Effector memory CD8-positive, alpha-beta T cell (primary cell): ENCODE measurements at places on chromosomes 7 and 10.

GRCh38 chr10:84340187-84340586 is 11.8 kb downstream of the CCSER2 start:
- DNase-seq = no peak
- H3K4me1 ChIP-seq = peaks cover 52% of the 10 kb centered on the region

DNA sequence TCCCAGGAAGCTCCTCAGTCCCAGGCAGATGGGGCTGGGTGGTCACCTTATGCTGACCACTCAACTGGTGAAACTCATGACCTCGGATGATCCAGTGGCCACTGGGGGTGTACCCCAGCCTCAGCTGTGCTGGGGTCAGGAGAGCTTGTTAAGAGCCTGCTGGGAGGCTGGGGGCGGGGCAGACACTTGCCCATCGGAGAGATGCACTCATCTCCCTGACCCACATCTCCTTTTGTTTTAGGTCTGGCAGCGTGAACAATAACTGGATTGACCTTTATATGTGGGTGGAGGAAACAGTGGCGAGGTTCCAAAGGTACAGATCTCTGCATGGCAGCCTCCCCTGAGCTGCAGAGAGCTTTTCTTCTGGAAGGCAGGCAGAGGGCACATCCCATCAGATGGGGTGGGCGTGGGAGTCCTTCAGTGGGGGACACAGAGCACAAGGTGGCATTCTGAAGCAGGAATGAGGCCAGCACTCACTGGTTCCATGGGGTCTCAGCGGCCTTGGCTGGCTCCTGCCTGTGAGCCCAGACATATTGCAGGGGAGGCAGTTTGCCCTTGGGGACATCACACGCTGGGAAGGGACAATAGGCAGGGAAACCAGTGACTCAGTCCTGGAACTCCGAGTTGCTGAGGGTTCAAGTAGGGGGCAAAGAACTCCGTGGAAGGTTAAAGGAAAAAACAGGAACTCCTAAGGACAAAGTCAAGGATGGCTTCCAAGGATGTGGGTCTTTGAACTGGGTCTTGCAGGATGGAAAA is 5.2 kb downstream of the ANTXRL start:
- H3K4me1 ChIP-seq = no peaks in the 10 kb centered on the region
- DNase-seq = no peak
- peaks cover 33% of the 10 kb centered on the region for H3K27me3 ChIP-seq
- H3K4me3 ChIP-seq = no peak overlapping the region
- no peaks in the 10 kb centered on the region for H3K36me3 ChIP-seq

DNA sequence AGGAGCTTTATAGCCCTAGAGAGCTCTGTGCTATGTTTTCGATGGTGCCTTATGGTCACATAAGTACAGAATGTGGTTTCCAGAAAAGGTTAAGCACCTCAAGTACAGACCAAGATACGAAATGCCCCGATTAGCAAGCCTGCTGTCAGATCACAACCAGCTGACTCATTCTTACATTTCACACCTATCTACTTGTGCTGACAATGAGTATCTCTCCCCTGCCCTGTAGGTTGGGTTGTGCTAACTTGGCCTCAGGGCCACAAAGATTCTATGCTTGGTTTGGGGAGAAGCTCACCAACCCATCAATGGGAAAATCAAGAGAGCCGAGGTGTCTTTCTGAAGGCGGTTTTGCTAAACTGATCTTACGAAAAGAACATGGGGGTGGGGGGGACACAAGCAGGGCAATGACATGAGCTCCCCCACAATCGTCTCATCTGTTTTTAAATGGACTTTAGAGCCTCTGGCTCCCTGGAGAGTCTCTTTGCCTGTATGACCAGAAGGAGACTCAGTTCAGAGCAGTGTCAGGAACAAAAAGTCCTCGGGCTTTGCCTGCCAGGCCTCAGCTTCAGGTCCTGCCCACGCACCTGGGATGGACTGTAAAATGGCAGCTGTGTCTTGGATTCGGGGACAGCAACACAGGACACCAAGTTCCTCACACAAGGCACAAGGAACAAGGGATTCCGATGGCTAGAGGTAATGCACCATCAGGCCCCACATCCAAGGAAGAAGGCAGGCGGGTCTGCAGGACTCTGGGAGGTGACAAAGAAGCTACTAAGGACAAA is 55.1 kb downstream of the FAM53B start:
- H3K4me3 ChIP-seq = peak overlapping the region; percentile 66
- peaks cover 61% of the 10 kb centered on the region for H3K4me1 ChIP-seq
- DNase-seq = peak; percentile 66
- H3K27me3 ChIP-seq = no peaks in the 10 kb centered on the region
- H3K27ac ChIP-seq = peak overlapping the region; percentile 95

DNA sequence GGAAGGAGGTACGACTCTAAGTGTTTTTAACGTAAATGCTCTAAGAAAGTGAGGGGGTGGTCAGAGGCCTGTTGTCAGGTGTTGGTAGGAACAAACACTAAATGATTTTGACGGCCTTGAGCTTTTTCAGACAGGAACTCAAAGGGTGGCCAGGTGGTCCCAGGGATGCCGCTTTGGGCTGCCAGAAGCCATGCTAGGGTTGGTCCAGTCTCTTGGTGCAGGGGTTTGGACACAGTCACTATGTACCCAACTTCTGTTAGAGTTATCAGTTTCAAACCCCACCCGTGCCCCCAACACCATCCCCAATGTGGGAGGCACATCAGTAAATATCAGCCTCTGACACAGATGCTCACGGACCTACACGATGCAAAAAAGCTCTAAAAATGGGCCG is 9.3 kb downstream of the ATP6V0E2 start:
- H3K4me1 ChIP-seq = peaks cover 12% of the 10 kb centered on the region
- H3K4me3 ChIP-seq = no peak overlapping the region
- no peak overlapping the region for H3K27ac ChIP-seq
- H3K27me3 ChIP-seq = no peaks in the 10 kb centered on the region
- DNase-seq = no peak
- H3K36me3 ChIP-seq = peaks cover 19% of the 10 kb centered on the region

- peaks cover 41% of the 10 kb centered on the region for H3K27me3 ChIP-seq
- no peak for DNase-seq
- peaks cover 2% of the 10 kb centered on the region for H3K4me1 ChIP-seq
- H3K27ac ChIP-seq = no peak overlapping the region
Measured at GRCh38 chr7:157457355-157458253, 120.8 kb downstream of the DNAJB6 start.

GRCh38 chr7:33970536-33970935 is 65.2 kb downstream of the BMPER start:
- H3K36me3 ChIP-seq = no peaks in the 10 kb centered on the region
- H3K27me3 ChIP-seq = peaks cover 10% of the 10 kb centered on the region

GRCh38 chr7:81652225-81652624 is 117.6 kb downstream of the HGF start:
- no peak overlapping the region for H3K27ac ChIP-seq
- H3K27me3 ChIP-seq = no peaks in the 10 kb centered on the region
- no peaks in the 10 kb centered on the region for H3K4me1 ChIP-seq

DNA sequence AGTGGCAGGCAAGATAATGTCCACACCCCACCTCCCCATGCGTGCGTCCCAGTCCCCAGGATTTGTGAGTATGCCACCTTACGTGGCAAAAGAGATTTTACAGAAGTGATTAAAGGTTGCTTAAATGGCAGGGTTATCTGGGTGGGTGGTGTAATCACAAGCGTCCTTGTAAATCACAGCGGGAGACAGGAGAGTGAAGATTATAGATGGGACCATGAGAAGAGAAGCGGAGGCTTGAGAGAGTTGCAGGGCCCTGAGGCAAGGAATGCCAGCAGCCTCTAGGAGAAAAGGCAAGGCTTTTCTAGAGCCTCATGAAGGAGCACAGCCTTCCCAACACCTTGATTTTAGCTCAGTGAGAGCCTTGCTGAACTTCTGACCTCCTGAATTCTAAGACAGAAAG is 10.2 kb downstream of the ZRANB1 start:
- peaks cover 7% of the 10 kb centered on the region for H3K36me3 ChIP-seq
- DNase-seq = no peak
- no peaks in the 10 kb centered on the region for H3K27me3 ChIP-seq
- H3K4me3 ChIP-seq = no peak overlapping the region

GRCh38 chr10:59631237-59631636 is 78.4 kb downstream of the SLC16A9 start:
- H3K4me1 ChIP-seq = no peaks in the 10 kb centered on the region
- no peak for DNase-seq
- no peaks in the 10 kb centered on the region for H3K36me3 ChIP-seq
- peaks cover 8% of the 10 kb centered on the region for H3K27me3 ChIP-seq

DNA sequence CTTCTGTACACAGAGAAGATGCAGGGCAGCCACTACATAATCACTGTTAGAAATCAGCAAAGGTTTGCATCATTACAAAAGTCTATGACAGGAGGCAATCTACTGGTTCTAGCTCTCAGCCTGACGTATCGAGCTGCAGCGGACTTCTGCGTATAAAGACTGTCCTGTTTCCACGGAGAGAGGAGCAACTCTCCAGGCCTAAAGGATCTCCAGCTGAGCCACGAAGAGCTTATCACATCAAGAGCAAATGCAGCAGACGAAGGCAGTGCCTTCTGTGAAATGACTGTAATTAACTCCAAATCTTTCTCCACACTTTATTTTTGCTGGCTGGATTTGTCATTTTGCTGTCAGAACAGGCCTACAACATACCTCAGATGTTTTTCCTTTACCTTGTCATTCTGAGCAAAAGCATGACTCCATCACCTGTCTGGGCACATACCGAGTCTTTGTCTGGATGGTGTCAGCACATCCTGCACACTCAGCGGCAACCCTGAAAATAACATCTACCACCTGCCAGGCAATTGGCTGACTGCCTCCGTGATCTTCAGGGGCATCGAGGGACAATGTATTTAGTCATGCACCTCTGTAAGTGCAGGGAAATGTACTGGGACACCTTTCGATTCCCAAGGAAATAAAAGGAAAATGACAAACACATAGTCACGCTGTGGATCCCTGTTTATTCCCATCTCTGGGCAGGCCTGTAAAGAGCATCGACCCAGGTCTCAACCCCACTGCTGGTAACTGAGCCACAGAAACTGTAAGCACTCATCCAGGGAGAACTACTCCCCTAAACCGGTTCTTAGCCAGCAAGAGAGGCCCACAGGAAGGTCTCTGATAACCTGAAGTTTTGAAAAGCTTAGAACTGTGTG is 26.3 kb upstream of the SH3PXD2A start:
- peaks cover 9% of the 10 kb centered on the region for H3K4me1 ChIP-seq
- peaks cover 80% of the 10 kb centered on the region for H3K36me3 ChIP-seq
- DNase-seq = no peak
- no peak overlapping the region for H3K4me3 ChIP-seq
- no peaks in the 10 kb centered on the region for H3K27me3 ChIP-seq

- H3K4me1 ChIP-seq = peaks cover 18% of the 10 kb centered on the region
- H3K27me3 ChIP-seq = no peaks in the 10 kb centered on the region
- peak overlapping the region; percentile 55 for H3K27ac ChIP-seq
- no peak for DNase-seq
Measured at GRCh38 chr10:73591935-73592699, 975 bp upstream of the USP54 start.

DNA sequence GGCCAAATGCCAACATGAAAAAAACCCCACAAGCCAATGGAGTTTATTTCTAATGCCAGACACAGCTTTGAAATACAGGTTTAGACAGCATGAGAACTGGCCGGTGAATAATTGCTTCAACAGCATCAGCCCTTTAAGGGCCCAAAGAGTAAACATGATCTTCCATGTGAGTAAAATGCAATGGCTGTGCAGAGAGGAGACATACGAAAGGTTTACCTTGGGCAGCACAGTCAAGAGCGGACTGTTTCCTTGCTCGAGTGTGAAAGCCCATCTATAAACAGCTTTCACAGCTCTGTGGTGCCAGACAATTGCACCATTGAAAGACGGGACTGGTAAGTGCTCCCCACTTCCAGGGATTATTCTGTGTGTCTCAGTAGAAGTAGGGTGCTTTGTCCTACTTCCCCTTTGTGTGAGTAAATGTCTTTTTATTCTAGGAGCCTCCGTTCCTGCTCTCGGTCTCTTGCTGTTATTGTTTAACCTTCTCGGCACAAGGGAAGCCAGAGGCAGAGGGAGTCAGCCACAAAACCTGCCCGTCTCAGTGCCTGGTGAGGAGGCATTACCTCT is 77.8 kb upstream of the KAT6B start:
- peaks cover 4% of the 10 kb centered on the region for H3K36me3 ChIP-seq
- H3K4me1 ChIP-seq = no peaks in the 10 kb centered on the region
- no peak overlapping the region for H3K27ac ChIP-seq
- DNase-seq = no peak
- H3K27me3 ChIP-seq = peaks cover 9% of the 10 kb centered on the region
- H3K4me3 ChIP-seq = no peak overlapping the region

- H3K4me3 ChIP-seq = no peak overlapping the region
- no peaks in the 10 kb centered on the region for H3K27me3 ChIP-seq
- H3K4me1 ChIP-seq = no peaks in the 10 kb centered on the region
- peaks cover 3% of the 10 kb centered on the region for H3K36me3 ChIP-seq
- DNase-seq = no peak
Measured at GRCh38 chr10:5095687-5096086, 1.5 kb downstream of the AKR1C3 start.

DNA sequence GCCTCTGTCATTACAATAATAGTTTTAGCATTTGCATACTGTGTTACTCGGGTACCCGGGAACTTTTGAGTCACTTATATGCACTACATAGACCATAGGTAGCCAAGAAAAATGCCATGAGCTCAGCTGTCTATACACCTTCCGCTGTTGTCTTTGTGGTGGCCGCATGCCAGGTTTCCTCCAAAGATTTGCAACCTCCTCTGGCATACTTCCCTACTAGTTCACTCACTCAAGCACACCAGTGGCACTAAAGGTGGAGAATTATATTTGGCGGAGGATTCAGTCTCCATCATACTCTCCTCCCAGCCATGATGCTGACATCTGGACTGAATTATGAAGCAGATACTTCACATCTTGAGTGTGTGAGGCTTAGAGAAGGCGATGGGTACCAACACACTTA is 35.6 kb upstream of the GRB10 start:
- H3K4me1 ChIP-seq = no peaks in the 10 kb centered on the region
- no peak overlapping the region for H3K4me3 ChIP-seq
- no peak overlapping the region for H3K27ac ChIP-seq
- H3K36me3 ChIP-seq = no peaks in the 10 kb centered on the region
- no peak for DNase-seq

GRCh38 chr10:94006591-94007550 is 13.1 kb downstream of the PLCE1 start:
- DNase-seq = no peak
- H3K27me3 ChIP-seq = peaks cover 27% of the 10 kb centered on the region
- H3K4me1 ChIP-seq = no peaks in the 10 kb centered on the region

GRCh38 chr10:33498391-33498891 is 164.0 kb upstream of the NRP1 start:
- no peak overlapping the region for H3K4me3 ChIP-seq
- H3K36me3 ChIP-seq = no peaks in the 10 kb centered on the region
- peaks cover 5% of the 10 kb centered on the region for H3K27me3 ChIP-seq
- H3K27ac ChIP-seq = no peak overlapping the region
- no peak for DNase-seq

DNA sequence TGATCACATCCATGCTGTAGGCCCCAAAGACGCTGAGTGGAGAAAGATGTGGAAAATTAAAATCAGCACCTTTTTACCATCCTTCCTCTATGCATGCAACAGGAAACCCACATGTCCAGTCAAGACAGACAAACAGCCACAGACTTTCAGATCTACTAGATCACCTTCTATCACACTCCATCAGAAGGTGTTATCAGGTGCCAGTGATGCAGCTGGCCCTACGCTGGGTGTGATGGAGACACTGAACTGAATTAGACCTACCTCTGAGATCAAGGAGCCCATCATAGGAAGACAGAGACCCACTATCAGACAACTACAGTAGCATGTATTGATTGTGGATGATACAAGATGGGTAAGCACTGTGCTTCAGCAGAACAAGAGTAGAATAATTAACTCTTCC is 15.5 kb downstream of the CYP3A4 start:
- peaks cover 31% of the 10 kb centered on the region for H3K27me3 ChIP-seq
- H3K36me3 ChIP-seq = no peaks in the 10 kb centered on the region
- no peak overlapping the region for H3K4me3 ChIP-seq
- peaks cover 6% of the 10 kb centered on the region for H3K4me1 ChIP-seq
- DNase-seq = no peak
